ENCODE measurements at places on chromosomes 1 and 21.

DNA sequence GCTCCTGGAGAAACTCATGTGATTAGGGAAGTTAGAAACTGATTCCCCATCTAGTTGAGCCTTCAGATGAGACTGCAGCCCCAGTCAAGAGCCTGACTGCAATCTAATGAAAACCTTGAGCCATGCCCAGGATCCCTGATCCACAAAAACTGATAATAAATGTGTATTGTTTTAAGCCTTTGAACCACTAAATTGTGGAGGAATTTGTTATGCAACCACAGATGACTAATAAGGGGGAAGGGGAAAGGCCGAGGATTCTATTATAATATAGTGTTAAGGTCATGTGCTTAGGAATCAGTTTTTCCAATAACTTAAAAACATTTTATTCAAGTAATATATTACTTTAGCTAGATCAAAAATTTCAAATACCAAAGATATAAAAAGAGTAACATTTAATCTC lies 52.8 kb upstream of the USP25 start:
- DNase-seq, result no peak

- DNase-seq, result no peak
These were observed 81.4 kb downstream of the SMYD2 start for GRCh38 chr1:214362188-214362882.

DNA sequence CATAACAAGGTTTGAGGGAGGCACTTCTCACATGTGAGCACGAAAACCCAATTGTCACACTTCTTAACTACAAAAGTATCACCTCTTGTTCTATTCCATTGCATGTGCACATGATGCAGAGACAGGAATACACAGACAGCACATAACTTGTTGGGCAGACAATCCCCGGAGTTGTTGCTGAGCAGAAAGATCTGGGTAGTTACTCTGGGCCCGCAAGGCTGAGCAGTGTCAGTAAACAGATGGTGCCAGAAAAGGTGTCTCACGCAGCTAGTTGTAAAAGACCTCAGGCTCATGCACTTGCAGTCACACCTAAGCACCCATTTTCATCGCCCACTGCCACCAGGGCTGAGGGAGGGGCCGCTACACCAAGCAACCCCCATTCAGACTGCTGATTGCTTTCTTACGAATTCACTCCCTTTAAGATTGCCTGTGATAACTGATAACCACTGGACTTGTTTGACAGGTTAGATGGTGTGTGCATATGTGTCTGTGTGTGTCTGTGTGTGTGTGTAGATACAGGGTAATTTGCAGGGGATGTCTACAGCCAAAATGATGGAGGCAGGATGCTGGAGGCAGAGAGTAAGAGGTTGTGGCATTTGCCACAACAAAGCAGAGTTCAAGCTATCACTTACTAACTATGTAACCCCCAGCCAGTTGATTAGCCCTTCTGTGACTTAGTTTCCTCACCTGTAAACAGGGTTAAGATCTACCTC lies 4.2 kb downstream of the LGR6 start:
- no peak for DNase-seq

DNA sequence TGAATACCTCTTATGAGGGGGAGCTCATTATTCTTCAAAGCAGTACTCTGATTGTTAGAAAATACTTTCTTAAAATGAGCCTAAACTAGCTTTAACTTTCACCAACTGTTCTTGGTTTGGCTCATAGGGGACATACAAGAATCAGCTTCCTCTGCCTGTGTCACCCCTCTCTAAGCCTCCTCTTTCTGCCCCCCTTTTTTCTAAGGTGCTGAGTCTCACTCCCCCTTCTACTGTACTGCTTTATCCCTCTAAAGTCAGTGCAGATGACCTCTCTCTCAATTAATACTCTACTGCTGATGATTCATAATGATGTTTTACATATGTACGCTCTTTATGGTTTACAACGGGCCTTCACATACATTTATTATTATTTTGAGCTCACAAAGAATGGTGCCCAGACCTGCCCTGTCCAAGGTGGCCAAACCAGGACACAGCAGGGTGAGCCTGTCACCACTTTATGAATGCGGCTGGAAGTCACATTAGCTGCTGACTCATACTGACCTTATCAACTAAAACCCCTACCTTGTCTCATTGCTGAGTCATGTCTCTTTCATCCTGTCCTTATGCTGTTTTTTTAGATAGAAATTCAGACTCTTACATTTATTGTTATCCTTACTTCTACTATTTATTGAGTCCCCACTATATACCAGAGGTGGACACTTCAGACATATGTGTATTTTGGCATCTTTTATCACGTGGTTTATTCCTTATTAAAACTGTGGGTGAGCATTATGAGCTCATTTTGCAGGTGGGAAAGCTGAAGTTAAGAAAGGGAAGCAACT lies 126.9 kb downstream of the RNF220 start:
- DNase-seq, result no peak

GRCh38 chr1:116766616-116767469 lies 12.6 kb downstream of the CD2 start:
- no peak for DNase-seq

DNA sequence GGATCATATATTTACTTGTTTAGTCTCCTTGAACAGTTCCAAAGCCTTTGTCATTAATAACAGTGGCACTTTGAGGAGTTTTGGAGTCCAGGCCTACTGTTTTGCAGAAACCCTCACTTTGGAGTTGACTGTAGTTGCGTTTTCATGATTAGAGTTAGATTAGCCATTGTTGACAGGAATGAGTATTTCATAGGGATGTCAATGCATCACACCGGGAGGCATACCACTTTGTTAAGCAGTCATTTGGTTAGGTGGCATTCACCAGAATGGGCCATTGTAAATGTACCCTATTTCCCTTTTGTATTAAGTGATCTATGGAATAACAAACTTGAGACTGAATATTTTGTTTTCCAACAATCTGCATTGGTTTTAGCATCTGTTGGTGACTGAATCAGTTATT lies 11.8 kb downstream of the MRPS6 start:
- DNase-seq, result no peak

Data from stimulated activated CD8-positive, alpha-beta memory T cell treated with anti-CD3 and anti-CD28 coated beads, Interleukin-15, amount 100 ng/mL, for 48 hours (primary cell).